IPS-NIHi11 (cell line): ENCODE measurements at places on chromosomes 4 and X.

DNA sequence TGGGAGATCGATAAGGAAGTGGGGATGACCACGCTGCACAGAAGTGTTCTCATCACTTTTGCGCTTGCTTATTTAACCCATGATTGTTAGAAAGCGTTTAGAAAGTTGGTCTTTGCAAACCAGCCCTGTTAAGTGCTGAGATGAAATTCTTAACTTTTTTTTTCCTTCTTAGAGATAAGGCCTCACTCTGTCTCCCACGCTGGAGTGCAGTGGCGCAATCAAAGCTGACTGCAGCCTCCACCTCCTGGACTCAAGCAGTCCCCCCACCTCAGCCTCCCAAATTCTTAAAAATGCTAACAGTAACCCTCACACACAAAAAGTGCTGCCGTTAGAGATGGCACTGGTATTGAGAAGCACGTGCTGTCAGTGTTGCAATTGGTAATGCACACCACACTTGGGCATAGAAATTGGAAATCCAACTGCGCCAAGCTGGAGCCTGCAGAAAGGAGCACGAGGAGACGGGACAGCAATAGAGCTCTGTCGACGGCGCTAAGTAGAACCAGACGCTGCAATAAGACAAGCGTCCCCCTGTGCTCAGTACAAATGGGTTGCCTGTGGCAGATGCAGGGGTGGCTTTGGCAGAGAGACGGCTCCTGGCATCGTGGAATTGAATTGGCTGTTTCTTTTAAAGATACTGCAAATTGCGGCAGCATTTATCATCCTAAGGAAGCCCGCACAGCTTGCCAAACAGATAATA, 113.4 kb downstream of the TBL1X start:
- DNase-seq: no peak

- no peak for DNase-seq
Measured at GRCh38 chrX:110043506-110043905, 40.6 kb downstream of the TMEM164 start.

DNA sequence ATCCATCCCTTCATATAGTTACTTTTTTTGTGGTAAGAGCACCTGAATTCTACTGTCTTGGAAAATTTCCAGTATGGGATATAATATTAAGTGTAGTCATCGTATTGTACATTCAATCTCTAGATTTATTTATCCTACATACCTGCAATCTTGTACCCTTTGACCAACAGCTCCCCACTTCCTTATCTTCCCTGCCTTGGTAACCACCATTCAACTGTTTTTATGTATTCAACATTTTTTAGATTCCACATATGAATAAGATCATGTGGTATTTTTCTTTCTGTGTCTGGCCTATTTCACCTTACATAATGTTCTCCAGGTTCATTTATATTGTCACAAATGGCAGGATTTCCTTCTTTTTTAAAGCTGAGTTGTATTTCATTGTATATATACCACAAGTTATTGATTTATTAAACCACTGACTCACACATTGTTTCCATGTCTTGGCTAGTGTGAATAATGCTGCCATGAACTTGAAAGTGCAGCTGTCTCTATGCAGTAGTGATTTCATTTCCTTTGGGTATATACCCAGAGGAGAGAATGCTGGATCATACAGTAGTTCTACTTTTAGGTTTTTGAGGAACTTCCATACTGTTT, 572.5 kb downstream of the MAGEB5 start:
- DNase-seq: no peak

GRCh38 chrX:149205081-149205480, 300.0 kb downstream of the IDS start:
- no peak for DNase-seq

- DNase-seq: peak; percentile 33
Measured at GRCh38 chrX:72130762-72131250, 909 bp downstream of the RTL5 start.

DNA sequence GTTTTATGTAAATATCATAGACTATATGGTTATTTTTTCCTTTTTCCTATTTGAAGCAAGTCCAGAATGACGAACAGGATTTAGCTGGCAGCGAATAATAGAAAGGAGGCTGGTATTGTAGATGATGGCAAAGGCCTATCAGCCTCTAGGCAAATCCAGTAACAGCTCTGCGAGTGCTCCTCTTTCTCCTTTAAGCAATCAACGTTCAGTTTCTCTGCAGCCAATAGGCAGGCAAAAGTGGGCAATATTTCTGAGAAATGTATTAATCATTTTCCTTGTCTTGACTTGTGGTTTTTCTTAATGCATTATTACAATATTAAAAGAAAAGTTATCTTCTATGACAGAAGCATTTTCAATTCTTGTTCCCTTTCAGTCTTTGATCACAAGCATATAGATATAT, 183.3 kb downstream of the SH3KBP1 start:
- DNase-seq: no peak

- no peak for DNase-seq
Measured at GRCh38 chrX:78548012-78548411, 111.1 kb downstream of the RTL3 start.

DNA sequence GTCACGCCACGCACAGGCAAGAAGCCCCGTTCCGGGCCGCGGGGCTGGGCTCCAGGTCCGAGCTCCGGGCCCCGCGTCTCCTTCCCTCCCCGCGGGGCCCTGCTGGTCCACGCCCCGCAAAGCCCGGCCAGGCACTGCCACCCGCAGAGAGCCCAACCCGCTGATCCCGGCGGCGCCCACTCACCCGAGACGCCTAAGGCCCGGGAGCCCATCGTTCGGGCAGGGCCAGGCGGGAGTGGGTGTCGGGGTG, 870 bp downstream of the PDZD4 start:
- no peak for DNase-seq

DNA sequence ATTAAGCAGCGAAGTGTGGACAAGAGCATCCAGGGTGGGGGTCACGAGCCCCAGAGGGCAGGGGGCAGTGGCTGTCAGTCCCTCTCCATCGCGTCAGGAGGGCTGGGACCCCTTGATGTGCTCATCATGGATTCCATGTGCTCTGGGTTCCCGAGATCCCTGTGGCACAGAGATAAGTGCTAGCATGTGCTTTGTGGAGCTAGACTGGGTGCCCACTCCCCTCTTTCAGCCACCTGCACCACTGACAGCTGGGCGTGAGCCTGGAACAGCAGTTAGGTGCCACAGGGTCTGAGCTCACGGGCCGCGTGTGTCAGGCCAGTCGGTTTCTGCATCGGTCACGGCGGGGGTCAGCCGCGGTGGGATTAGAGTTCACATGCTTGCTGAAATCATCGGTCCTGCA, 24.3 kb downstream of the CPZ start:
- DNase-seq: no peak

DNA sequence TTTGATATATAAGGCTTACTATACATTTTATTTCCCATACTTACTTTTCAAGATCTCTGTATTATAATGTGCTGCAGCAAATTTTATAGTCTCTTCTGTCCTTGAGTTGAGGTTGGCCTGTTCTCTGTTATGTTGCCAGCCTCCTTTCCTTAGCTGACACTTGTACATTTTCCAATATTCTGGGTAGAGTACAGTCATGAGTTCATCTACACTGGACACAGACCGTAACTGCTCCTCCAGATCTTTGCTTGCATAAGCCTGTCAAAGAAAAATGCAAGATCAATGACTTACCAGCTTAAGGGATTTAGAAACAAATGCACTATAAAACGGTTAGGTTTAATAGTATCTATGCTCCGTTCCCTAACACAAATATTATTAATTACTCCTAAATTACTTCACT, 63.2 kb downstream of the VEGFC start:
- no peak for DNase-seq

- DNase-seq: no peak
Measured at GRCh38 chr4:174358829-174359228, 75.1 kb downstream of the CEP44 start.

GRCh38 chr4:36209941-36210649, 34.2 kb downstream of the ARAP2 start:
- DNase-seq: no peak

DNA sequence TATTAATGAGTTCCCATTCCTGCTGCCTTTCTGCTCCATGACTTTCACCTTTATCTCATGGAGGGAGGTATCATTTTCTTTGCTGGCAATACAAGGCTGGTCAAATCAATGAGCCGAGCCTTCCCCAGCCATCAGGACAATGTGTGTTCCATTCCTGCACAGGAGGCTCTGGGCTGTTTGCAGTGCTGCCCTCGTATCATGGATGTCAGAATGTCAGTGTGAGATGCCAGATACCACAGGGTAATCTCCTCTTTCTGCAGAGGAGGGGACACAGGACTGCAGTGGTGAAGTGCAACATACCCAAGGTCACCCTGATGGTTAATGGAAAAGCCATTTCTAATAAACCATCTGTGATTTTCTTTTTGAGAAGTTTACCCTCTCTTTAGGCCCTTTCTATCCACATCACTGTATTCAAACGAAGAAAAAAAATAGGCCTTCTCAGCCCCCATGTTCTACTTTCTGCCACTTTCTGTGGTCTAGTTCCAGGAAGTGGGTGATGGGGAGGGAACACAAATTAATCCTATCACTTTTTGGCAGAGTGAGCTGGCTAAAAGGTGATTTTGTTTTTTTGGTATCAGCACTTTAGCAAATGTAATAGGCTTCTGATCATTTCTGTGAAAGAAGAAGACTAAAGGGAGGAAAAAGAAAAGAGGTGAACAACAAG, 490.2 kb upstream of the BOD1L1 start:
- DNase-seq: no peak

DNA sequence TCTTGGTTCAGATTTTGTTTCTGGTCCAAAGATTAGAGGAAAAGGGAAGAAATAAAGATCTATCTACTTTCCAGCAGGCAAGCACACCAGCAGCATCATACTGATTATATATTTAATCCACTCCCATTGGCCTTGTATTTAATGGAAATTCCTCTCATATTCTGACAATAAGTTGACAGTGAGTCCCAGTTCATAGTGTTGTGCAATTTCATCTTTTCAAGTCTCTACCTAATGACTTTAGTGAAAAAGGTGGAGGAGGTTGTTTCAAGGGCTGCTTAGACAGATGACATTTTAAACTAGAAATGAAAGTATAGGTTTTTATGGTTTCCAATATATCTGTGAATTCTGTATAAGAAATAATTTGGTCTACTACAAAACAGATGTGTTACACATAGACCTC, 298.6 kb downstream of the PABPC4L start:
- DNase-seq: no peak

GRCh38 chr4:17138847-17139246, 240.4 kb upstream of the LDB2 start:
- DNase-seq: no peak

- DNase-seq: no peak
Measured at GRCh38 chr4:140109737-140110136, 44.2 kb downstream of the MAML3 start.

DNA sequence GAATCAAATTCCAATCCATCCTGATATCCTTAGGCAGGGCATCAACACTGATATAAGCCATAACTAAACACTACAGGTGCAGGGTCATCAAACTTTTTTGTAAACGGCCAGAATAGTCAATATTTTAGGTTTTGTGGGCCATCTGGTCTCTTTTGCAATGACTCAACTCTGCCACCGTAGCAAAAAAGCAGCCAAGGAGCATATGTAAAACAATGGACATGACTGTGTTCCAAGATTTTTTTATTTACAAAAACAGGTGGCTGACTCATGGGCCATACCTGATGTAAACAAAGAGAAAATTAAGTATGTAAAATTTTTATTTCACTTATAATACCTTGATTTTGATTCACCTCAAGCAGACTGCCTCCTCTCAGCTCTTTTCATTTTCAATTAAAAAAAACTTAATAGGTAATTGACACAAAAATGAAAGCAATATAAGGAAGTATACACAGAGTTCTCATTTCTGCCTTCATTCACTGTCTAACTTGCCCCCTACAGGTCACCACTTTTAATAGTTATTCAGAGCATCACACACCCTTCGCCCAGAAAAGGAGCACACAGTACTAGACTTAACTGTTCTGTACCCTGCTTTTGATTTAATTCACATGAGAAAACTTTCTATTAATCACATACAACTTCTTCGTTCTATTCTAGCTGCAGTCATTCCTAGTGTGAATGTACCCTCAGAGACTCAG, 35.3 kb upstream of the GPM6B start:
- no peak for DNase-seq

DNA sequence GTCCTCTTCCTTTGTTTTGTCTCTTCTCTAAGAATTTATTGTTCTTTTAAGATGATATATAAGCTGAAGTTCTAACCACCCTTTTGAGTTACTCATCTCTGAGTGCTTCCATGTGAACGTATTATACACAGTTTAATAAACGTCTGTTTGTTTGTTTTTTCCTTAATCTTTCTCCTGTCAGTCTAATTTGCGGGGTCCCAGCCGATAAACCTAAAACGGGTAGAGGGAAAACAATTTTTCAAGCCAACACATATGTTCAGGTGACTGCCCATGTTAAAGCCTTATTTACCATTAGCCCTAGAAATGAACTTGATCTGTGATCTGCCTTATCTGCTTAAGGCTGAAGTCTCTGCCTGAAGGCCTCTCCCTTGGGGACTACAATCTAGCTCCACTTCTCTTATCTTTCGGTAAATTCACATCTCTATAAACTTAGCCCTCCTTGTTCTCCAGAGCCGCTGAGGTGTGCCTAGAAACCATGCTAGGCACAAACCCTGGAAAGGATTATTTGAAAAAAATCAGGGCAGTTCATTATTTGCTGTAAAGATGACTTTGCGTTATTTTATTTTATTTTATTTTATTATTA, 158.8 kb downstream of the CAMK2D start:
- DNase-seq: no peak

DNA sequence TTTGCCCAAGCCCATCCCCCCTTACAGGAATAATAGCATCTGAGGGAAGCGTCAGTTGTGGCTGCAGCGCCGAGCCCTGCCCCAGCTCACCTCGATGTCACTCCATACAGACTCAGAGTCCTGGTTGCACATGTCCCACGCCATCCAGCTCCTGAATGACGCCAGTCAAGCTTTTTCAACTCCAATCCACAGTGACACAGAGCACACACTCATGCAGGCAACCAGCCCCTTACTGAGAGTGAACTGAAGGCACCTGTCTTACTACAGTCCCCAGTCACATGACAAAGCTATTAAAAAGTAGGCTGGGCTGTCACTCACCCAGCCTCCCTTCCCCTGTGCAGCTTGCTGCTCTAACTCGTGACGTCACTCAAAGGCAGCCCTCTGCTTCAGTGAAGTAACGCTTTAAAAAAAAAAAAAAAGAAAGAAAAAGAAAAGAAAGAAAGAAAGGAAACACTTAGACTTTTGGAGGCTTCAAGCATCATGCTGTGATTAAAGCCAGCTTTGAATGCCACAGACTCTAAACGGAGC, at the start of gene PPARGC1A:
TSS of gene PPARGC1A (minus strand) at position 234 of the 528 bp plus-strand sequence. CDS start at position 144, 90 bp downstream.
- DNase-seq: peak; percentile 64

GRCh38 chrX:118347131-118347530, 1.2 kb downstream of the WDR44 start:
- no peak for DNase-seq

- DNase-seq: no peak
Measured at GRCh38 chr4:7368296-7368695, 66.4 kb downstream of the PSAPL1 start.
